ENCODE measurements at places on chromosomes 12 and 14. TPM values are rescaled to one million over a fixed set of nuclear protein-coding genes. Genes with fewer than 3 reads are reported as not detected.

INHBC gene
- not detected for total RNA-seq

JPH4 gene
- 0.35 TPM for total RNA-seq

- no peaks in the 10 kb centered on the region for H3K4me1 ChIP-seq
- no peaks in the 10 kb centered on the region for H3K36me3 ChIP-seq
- DNase-seq: no peak
- H3K4me3 ChIP-seq: no peak overlapping the region
- H3K27me3 ChIP-seq: no peaks in the 10 kb centered on the region
- H3K27ac ChIP-seq: no peak overlapping the region
Measured at GRCh38 chr14:100173353-100173752, 13.9 kb upstream of the DEGS2 start.

DNA sequence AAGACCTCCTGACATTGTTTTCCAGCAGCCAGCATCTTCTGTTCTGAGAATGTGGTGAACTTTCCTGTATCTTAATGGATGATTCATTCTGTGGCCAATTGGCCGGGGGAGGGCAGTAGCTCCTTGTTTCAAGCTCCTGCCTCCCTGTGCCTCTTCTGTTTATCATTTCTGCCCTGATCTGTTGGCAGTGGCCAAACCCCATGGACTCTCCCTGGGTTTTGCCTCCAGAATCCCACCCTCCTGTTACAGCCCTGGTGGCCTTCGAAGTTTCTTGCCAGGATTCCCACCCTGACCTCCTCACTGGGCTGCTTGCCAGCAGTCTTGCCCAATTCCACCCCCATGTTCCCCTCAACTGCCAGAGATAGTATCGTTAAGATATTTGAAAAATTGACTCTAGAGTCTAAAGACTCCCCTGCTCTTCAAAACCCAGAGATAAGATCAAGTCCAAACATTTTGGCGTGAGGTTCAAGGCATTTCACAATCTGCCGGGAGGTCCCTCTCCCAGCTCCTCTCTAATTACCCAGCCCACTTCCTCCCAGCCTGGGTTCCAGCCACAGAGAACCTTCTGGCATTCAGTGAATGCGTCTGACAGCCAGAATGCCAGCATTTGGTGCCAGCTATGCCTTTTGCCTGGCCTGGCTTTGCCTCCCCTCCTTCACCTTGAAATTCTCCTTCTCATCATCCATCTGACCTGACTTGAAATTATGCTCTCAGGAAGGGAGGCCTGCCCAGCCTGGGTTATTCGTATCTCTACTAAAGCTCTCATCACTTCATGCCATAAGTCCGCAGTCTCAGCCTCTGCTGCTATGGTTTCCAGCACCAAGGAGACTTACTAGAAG is 37.7 kb upstream of the TXNRD1 start:
- DNase-seq: peak; percentile 67
- H3K27ac ChIP-seq: peak overlapping the region; percentile 58
- H3K4me3 ChIP-seq: no peak overlapping the region
- no peaks in the 10 kb centered on the region for H3K36me3 ChIP-seq
- peaks cover 6% of the 10 kb centered on the region for H3K4me1 ChIP-seq
- no peaks in the 10 kb centered on the region for H3K27me3 ChIP-seq

GRCh38 chr12:58731096-58731495 is 189.2 kb downstream of the LRIG3 start:
- H3K36me3 ChIP-seq: no peaks in the 10 kb centered on the region
- H3K4me3 ChIP-seq: no peak overlapping the region

DNA sequence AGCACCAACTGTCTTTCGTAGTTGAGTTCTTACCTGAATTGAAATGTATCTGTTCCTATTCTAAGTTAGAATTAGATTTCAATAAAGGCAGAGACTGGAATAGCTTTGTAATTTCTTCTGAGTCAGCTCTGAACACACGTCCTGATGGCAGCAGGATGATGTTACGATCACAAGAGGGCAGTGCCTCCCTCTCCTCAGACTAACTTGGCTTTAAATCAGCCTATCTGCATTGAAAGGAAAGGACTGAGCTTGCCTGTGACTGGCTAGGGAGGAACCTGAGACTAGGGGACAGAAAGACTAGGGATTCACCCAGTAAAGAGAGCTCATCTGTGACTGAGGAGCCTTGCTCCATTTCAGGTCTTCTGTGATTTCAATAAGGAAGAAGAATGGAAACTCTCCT is 323.7 kb upstream of the OR4E1 start:
- no peak overlapping the region for H3K27ac ChIP-seq
- no peak for DNase-seq
- no peaks in the 10 kb centered on the region for H3K4me1 ChIP-seq
- no peak overlapping the region for H3K4me3 ChIP-seq

DNA sequence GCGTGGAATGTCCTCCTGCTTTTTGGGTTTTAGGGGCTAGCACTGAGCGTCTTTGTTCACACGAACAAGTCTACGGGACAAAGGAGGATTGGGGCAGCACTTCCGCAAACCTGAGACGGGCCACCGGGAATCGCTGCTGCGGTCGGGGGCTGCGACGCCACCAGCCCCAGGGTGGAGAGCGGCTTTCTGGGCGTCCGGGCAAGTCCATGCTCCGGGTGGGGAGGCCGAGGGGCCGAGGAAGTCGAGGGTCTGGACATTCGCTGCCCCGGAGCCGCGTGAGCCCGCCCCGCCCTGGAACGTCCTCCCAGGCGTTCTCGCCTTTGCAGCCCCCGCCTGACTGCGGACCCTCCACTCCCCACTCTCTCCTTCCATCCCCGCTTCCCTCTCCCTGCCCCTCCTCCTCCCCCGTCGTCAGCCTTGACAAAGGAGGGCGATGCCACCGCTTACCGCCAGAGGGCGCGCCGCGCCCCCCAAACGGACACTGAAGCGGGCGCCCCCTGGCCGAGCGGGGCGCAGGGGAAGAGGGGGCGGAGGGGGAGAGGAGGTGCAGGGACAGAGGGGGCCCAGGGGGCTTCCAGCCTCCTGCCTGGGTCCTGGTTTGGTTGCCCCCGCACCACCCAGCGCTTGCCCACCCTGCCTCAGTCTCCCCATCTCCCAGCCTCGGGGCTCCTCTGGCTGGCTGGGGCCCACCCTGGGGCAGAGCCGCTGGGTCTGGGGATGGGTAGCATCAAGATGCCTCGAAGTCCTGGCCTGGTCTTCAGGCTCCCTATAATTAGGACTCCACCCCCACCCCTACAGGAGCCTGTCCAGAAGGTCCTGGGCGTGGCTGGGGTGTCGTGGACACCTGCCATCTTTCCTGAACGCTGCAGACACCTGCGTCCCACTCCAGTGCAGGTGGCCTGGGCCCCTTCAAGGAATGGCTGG is 39.1 kb upstream of the INF2 start:
- peak overlapping the region; percentile 57 for H3K4me3 ChIP-seq
- H3K27ac ChIP-seq: no peak overlapping the region
- DNase-seq: peak; percentile 62
- no peaks in the 10 kb centered on the region for H3K4me1 ChIP-seq
- no peaks in the 10 kb centered on the region for H3K36me3 ChIP-seq

- H3K27ac ChIP-seq: no peak overlapping the region
- H3K4me3 ChIP-seq: no peak overlapping the region
- no peaks in the 10 kb centered on the region for H3K27me3 ChIP-seq
- H3K36me3 ChIP-seq: no peaks in the 10 kb centered on the region
Measured at GRCh38 chr12:1170411-1170810, 179.4 kb downstream of the ERC1 start.

DNA sequence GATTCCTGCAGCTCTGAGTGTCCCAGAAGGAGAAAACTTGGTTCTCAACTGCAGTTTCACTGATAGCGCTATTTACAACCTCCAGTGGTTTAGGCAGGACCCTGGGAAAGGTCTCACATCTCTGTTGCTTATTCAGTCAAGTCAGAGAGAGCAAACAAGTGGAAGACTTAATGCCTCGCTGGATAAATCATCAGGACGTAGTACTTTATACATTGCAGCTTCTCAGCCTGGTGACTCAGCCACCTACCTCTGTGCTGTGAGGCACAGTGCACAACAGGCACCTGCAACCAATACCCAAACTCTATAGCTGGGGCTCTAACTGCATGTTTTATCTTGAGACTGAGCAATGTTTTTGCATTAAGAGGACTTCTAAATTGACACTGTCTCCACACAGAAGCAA is 379.2 kb upstream of the OR4E1 start:
- no peaks in the 10 kb centered on the region for H3K36me3 ChIP-seq
- H3K27ac ChIP-seq: no peak overlapping the region
- no peaks in the 10 kb centered on the region for H3K27me3 ChIP-seq

DNA sequence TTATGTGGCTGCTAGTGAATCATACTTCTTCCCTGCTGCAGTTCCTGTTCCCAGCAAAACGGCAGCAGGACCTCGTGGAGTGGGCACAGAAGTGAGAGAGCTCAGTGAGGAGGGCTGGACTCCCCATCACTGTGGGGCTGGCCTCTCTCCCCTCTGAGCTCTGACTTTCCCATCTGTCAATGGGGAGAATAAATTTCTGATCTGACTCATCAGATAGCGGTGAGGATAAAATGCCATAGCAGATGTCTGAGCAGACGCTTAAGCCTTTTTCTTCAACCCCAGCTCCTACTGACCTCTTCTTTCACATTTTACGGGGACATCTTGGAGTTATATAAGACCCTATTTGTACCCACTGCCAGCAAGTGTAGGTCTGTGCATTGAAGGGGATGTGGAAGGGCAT is 116.6 kb downstream of the CRACR2A start:
- peaks cover 24% of the 10 kb centered on the region for H3K36me3 ChIP-seq
- H3K27ac ChIP-seq: no peak overlapping the region
- H3K4me3 ChIP-seq: no peak overlapping the region
- DNase-seq: no peak

Measured in heart right ventricle (tissue), 16 donors.